Thymus (tissue), 14 donors: ENCODE measurements at places on chromosomes 4 and X.

GRCh38 chr4:39699687-39700409 is 1.9 kb downstream of the UBE2K start:
- DNase-seq: no peak

- no peak for DNase-seq
These were observed 26.5 kb downstream of the ZNF81 start for GRCh38 chrX:47863187-47863586.

DNA sequence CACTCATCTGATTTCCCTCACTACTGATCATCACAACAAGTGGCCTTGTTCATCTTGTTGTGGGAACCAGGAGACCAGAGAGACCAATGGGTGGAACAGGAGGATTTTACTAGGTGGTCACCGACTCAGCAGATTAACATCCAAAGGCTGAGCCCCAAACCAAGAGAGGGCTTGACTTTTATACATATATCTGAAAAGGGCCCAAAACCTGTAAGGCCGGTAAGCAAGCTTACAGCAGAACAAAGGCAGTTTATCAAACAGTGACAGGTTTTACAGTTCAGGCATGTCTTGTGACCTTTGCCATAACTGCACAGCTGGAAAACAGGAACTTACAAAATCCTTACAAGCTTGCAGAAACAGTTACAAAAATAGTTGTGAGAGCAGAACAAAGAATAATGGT is 195.9 kb downstream of the OR13H1 start:
- no peak for DNase-seq

GRCh38 chr4:53121264-53121865 is 244.5 kb downstream of the SCFD2 start:
- DNase-seq: no peak

DNA sequence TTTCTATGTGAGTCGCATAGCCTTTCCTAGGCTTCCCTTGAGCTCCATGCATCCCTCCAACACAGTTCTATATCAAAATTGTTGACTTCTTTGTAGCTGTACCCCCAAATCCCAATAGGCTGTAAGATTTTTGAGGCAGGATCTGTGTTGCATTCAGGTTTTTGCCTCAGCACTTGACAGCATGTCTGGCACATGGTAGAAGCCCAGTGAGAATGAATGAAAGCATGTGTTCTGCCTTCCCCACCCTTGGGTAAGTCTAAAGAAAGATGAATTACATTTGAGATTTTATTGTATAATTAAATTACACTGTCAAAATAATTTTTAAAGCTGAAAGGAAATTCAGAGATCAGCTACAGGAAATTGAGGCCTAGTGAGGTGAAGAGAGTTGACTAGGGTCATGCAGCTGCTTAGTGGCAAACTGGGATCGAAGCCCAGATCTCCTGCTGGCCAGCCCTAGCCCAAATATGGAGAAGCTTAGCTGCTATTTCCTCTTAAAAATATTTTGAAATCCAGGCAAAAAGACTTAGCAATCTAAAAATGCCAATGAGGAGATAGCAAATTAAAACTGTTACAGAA is 122.5 kb downstream of the SPATA18 start:
- no peak for DNase-seq
